ENCODE measurements at places on chromosomes 6 and 20.

GRCh38 chr6:21678990-21679389 is 85.4 kb downstream of the SOX4 start:
- no peak for DNase-seq

GRCh38 chr20:58611236-58612030 is 39.6 kb upstream of the STX16 start:
- DNase-seq, result no peak

DNA sequence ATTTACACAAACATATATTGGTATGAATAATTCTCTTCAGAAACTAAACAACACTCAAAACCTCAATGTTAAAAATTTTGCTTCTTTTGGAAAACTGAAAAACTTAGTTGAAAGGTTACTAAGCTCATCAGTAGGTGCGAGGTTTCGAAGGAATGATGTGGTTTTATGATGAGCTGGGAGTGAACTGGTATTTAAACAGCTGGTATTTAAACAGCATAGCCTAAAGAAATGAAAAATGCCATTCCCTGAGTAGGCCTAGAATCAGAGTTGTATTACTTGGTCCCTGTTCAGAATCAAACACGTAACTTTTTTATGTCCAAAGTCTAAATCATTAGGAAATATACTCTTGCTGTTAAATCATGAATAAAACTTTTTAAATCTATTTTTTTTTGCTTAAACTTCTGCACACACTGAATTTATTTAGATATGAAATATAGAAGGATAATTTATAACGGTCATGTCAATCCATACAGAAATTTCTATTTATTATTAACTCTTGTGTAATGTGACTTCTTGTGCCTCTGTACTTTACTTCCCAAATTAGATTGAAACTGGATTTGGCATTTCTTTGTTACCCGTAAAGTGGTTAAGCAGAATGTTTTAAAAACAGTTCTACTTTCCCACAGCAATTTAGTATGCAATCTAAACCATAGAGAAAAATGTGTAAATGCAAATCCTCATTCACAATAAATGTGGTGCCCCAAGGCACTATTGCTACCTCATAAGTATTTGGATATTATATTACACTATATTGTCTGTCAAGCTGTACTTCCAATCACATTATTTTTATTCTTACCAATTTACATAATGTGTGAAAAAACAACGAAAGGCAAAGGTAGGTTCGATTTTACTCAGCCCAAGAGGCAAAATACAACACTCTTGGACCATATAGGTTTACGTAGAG is 124.1 kb downstream of the HS3ST5 start:
- no peak for DNase-seq

DNA sequence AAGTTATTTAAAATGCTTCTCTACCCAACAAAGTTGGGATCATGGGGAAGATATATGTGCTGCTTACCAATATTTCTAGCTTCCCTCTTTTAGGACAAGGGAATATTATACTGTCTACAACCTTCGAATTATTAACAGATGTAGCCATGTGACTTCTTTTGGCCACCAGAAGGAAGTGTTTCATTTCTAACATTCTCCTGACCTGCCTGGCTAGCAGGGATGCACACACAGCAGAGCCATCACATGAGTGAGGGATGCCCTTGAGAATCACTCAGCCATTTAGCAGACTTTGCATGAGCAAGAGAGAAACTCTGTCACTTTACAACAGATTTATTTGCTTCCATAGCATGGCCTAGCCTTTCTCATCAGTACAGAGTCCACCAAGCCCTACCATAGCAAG is 230.7 kb upstream of the MARCKS start:
- no peak for DNase-seq

- DNase-seq, result no peak
Measured at GRCh38 chr6:41583565-41583964, 37.4 kb downstream of the FOXP4 start.

DNA sequence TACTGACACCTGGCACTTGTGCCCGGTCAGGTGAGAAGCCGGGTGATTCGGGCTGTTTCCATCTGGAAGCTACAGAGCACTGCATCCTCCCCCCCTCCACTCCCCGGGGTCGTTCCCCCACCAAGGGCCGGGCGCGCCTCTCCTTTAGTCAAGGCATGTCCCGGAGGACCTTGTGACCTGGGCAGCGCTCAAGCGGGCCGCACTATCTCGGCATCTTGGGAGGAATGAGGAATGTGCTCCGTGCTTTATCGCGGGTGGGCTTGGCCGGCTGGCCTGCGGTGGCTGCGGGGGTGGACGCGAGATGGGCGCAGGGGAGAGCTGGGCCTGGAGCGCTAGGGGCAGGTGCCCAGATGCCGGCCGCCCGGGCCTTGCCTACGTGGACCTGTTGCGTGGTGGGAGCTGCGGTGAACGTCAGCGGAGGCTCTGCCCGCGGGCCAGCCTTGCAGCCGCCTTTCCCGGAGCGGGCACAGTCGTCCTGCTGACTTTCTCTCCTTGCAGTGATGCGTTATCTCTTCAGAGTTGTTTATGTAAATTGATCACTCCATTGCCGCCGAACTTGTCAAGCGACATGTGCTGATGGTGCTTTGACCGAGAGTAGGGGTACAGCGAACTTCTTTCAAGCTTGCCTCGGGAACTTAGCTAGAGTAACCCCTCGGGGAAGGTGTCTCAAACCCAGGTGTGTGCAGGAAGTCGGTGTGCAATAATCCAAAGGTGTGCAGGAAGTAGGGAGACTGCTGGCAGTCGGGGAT is 1.1 kb downstream of the LRRC1 start:
- DNase-seq, result no peak

GRCh38 chr20:57143173-57143572 is 123.3 kb downstream of the BMP7 start:
- DNase-seq, result no peak

- DNase-seq, result no peak
Measured at GRCh38 chr20:25236450-25237304, 11.2 kb upstream of the PYGB start.

- no peak for DNase-seq
Measured at GRCh38 chr6:160263196-160263939, 4.7 kb upstream of the SLC22A2 start.

GRCh38 chr20:10665791-10666190 is 8.0 kb downstream of the JAG1 start:
- no peak for DNase-seq

- no peak for DNase-seq
Measured at GRCh38 chr20:19712721-19713260, 45.3 kb upstream of the RIN2 start.

- no peak for DNase-seq
Measured at GRCh38 chr6:170198298-170198697, 92.6 kb downstream of the DLL1 start.

GRCh38 chr6:154887051-154887450 is 108.1 kb upstream of the TIAM2 start:
- DNase-seq, result no peak

DNA sequence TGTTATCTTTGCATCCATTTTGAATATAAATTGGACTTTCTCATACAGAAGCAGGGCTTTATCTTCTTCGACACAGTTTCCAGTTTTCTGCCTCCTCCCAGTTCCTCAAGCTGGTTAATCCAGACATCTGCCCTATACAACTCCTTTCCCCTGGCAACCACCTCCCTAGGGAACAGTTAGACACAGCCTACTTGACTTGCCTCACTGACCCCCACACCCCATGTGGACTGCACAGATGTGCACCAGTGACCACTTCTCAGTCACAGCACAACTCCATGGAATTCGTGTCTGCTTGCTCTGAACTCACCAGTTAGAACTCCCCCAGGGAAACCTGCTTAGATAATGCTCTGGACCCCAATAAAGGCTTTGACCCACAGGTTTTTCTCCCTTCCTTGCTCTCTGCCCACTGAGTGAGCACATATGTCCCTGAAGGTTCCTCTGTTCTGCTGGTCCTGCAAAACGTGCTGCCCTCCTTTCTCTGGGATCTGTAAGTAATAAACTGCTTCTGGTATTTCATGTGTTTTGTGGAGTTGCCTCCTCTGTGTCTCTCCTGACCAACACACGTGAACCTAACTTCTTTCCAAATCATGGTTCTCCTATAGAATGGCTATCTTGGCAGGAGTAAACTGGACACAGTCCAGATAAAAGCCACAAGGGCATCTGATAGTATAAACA is 351.2 kb downstream of the CD83 start:
- DNase-seq, result no peak

Data from activated CD4-positive, alpha-beta T cell treated with anti-CD3 and anti-CD28 coated beads for 1 hour (primary cell).